Activated CD8-positive, alpha-beta memory T cell treated with anti-CD3 and anti-CD28 coated beads for 1 hour (primary cell): ENCODE measurements at places on chromosomes 2 and 18.

DNA sequence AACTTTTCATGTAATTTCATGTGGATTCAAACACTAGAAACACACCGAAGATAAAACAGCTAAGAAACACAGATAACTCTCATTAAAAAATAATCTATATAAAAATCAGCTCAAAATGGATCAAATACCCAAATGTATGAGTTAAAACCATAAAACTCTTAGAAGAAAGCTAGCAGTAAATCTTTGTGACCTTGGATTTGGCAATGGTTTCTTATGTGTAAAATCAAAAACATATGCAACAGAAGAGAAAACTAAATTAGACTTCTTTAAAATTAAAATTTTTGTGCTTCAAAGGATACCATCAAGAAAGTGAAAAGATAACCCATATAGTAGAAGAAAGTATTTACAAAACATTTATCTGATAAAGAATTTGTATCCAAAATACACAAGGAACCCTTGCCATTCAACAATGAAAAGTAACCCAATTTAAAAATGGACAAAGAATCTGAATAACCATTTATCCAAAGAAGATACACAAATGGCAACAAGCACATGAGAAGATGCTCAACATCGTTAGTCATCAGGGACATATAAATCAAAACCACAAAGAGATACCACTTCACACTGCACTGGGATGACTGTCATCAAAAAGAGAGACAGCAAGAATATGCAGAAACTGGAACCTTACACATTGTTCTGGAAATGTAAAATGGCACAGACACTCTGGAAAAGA lies 27.5 kb downstream of the GAREM1 start:
- no peak for DNase-seq

- no peak for DNase-seq
Observed at GRCh38 chr18:58322464-58322863, 278.4 kb downstream of the NEDD4L start.

DNA sequence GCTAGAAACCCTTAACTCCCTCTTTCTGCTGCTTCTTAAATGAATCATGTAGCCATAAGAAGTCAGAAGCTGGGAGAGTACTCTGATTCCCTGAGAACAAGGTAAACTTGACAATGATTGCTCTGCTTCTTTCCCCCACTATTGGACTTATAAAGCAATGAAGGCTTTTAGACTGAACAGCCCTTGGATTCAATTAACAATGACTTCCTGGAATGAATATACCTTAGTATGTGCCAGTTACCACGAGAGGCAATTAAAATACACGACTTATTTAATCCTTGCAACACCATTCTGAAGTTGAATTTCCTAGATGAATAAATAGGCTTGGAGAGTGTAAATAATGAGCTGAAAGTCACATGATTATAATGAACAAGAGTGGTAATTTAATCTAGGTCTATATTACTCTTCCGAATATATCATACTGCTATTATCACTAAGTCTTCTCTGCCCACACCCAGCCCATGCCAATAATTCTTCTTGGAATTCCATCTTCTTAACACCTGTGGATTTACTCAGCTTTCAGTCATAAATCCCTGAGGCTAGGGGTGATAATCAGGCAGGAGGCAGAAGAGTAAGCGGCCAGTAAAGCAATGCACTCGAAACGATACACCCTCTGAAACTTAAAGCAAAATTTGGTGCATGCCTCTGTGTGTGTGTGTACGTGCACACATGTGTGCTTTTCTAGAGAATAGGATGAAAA lies 170.2 kb downstream of the ATAD2B start:
- no peak for DNase-seq

GRCh38 chr2:116511426-116511825 lies 1303.1 kb upstream of the DDX18 start:
- DNase-seq = no peak

- no peak for DNase-seq
Observed at GRCh38 chr2:92073036-92073814, 2798.0 kb upstream of the TEKT4 start.

GRCh38 chr2:48098539-48098938 lies 192.2 kb upstream of the FBXO11 start:
- no peak for DNase-seq

DNA sequence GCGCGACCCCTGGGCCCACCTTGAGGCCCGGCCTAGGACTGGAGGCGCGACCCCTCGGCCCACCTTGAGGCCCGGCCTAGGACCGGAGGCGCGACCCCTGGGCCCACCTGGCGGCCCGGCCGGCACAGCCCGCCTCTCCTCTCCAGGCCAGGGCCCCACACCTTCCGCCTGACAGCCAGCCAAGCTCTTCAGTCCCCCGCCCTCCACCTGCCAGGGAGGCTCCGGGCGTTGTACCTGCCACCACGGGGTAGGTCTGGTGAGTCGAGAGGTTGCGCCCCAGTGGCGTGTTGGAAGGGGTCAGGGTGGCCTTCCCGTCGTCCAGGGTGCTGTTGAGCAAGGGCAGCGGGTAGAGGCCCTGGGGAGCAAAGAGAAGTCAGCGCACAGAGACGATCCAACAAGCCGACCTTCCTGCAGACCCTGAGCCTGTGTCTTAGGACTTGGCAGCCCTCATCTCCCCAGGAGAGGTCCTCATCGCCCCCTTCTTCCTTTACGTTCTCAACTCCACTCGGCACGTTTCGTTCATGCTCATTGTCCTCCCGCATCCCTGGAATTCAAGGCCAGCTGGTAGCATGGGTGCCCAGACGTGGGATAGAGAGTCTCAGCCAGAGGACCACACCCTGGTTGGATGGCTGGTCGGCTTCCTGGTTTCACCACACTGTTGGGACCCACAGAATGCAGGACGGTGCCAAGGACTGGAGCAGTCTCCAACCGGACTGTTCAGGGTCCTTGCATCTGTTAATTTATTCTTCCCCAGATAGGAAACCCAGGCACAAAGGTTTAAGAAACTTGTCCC lies 42.2 kb downstream of the PAX8 start:
- DNase-seq = no peak

DNA sequence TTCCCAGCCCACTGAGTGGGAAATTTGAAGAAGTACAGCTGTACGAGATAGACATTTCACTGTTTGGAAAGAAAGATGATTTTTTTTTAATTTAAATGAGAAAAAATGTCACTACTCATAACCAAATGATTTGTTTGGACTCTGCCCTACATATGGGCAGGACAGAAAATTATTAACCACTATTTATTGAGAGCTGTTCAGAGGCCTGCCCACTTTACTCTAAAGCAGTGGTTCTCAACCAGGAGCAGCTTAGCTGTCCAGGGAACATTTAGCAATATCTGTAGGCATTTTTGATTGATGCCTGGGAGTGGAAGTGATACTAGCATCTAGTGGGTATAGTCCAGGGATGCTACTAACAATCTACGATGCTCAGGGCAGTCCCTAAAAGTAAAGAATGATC lies 13.4 kb upstream of the DTNA start:
- no peak for DNase-seq

- DNase-seq = no peak
Observed at GRCh38 chr2:33177627-33178026, 230.9 kb downstream of the LTBP1 start.

- no peak for DNase-seq
Observed at GRCh38 chr18:69948919-69949537, 1.4 kb upstream of the CD226 start.

DNA sequence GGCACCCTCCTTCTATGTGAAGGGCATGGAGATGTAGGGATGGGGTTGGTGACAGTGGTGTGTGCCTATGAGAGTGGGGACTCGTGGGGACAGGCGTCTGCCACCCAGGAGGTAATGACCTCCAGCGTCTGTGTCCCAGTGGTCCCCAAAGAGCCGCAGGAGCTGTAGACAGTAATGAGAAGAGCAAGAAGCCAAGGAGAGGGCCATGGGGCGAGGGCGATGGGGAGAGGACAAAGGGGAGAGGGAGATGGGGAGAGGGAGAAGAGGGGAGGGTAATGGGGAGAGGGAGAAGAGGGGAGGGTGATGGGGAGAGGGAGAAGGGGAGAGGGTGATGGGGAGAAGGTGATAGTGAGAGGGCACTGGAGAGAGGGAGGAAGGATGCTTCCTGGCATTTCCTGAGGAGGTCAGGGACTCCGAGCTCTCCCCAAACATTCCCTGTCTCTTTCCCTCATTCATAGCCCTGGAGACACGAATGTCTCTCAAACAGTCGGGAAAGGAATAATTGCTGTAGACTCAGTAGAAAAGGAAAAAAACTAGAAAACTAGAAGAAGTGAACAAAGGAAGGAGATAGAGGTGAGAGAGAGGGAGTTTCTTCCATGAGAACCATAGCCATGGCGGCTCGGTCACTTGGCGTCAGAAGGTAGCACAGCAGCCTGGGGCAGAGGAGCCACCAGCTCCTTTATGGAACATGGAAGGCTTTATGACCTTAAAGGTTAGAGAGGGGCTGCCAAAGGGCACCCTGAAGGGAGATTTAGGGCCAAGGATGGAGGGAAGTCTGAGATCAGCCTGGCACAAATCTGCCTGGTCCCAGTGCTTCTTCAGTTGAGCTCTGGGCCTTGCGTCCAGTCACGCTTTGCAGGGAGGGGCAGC lies 39.5 kb downstream of the PSD4 start:
- DNase-seq = no peak

- DNase-seq = no peak
Observed at GRCh38 chr2:39164089-39164488, 43.2 kb upstream of the SOS1 start.

- no peak for DNase-seq
Observed at GRCh38 chr2:132825601-132826000, 155.6 kb upstream of the LYPD1 start.

DNA sequence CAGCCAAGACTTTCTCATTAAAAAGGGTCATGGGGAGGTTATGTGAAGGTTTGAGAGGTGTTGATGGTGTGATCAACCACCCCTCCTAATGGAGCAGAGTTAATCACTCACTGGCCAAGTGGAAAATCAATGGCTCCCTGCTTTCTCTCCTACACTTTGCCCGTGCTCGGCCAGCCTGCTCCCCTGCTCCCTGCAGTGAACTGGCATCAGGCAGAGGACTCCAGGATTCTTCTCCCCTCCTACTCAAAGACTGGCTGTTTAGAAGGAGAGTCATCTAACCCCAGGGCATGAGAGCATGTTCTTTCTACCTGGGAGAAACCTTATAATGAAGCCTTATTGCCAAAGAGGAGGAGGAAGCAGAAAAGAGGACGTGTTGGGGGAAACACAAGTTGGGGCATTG lies 74.9 kb downstream of the SGPP2 start:
- DNase-seq = no peak

- DNase-seq = no peak
Observed at GRCh38 chr2:74748665-74749064, 85.3 kb upstream of the HK2 start.
